ENCODE measurements at places on chromosomes 2 and 18. TPM values are rescaled to one million over a fixed set of nuclear protein-coding genes. Genes with fewer than 3 reads are reported as not detected.

The COLEC12 gene
- total RNA-seq: 0.03 TPM

The HOXD10 gene
- 5.4 TPM for total RNA-seq

The POMC gene
- total RNA-seq: not detected

The EFEMP1 gene
- 44.6 TPM for total RNA-seq

The SERPINB10 gene
- total RNA-seq: not detected

The TSPYL6 gene
- total RNA-seq: not detected

The ZEB2 gene
- 7.8 TPM for total RNA-seq

The CD8A gene
- 0.60 TPM for total RNA-seq

The LINC00305 gene
- not detected for total RNA-seq

The FAP gene
- 0.15 TPM for total RNA-seq

All from A549 treated with Mapracorat at 1 μM for 4 hours (cell line).